Activated T-helper 2 cell treated with anti-CD3 and anti-CD28 coated beads, Interferon-gamma antibody, Interleukin-2, Interleukin-4, amounts not matched to agents 10 μg/mL and 5 μg/mL and 100 μg/mL, durations not matched to agents 14 hours and 24 hours and 36 hours (primary cell): ENCODE measurements at places on chromosomes 16 and 17. TPM values are rescaled to one million over a fixed set of nuclear protein-coding genes. Genes with fewer than 3 reads are reported as not detected.

C17orf78 gene
- not detected in 2 replicates for total RNA-seq

CCDC200 gene
- not detected in 2 replicates for total RNA-seq

LPO gene
- total RNA-seq, result not detected in 2 replicates

OR4D1 gene
- 0.05 and 0.09 TPM in 2 replicates for total RNA-seq

RBL2 gene
- total RNA-seq, result 69.5 and 69.9 TPM in 2 replicates

MYH2 gene
- not detected in 2 replicates for total RNA-seq

CD19 gene
- total RNA-seq, result 0.18 and 0.23 TPM in 2 replicates
